Effector memory CD4-positive, alpha-beta T cell (primary cell): ENCODE measurements at places on chromosomes 6 and 20.

DNA sequence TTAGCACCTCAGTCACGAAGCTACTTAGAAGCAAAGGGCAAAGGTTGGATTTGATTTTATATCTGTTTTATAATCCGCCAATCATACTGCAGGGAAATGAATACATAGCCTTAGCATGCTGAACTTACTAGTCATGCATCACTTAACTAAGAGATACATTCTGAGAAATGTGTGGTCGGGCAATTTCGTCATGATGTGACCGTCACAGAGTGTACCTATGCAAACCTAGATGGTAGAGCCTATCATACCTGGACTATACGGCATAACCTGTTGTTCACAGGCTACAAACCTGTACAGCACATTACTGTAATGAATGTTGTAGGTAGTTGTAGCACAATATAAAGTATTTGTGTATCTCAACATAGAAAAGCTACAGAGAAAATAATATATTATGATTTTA is 345.2 kb upstream of the RGS17 start:
- H3K27ac ChIP-seq, result no peak overlapping the region
- no peaks in the 10 kb centered on the region for H3K4me1 ChIP-seq
- DNase-seq, result no peak
- H3K27me3 ChIP-seq, result no peaks in the 10 kb centered on the region
- H3K4me3 ChIP-seq, result no peak overlapping the region

- H3K27me3 ChIP-seq, result no peaks in the 10 kb centered on the region
- no peak overlapping the region for H3K4me3 ChIP-seq
- DNase-seq, result no peak
- H3K4me1 ChIP-seq, result no peaks in the 10 kb centered on the region
- H3K36me3 ChIP-seq, result no peaks in the 10 kb centered on the region
Measured at GRCh38 chr20:48897305-48898010, 24.1 kb upstream of the ARFGEF2 start.

DNA sequence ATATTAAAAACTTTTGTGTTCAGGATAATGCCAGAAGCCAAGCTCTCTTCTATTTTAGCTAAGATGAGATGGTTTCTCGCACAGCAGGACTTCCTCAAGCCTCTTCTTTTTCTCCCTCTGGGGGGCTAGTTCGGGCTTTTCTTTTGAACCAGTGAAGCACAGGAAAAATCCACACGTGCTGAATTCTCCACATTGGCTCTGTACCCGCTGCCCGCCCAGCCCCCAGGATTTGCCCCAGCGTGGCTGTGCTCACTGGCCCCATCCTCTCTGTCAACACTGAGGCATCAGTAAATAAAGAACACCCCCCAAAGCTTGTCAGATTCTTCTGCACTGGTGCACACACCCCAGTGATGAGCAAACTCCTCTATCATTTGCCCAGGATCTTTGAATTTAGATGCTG is 232.8 kb downstream of the ZNF217 start:
- DNase-seq, result no peak
- H3K4me3 ChIP-seq, result no peak overlapping the region
- no peak overlapping the region for H3K27ac ChIP-seq

- H3K4me3 ChIP-seq, result no peak overlapping the region
- H3K27ac ChIP-seq, result no peak overlapping the region
- H3K4me1 ChIP-seq, result no peaks in the 10 kb centered on the region
- H3K27me3 ChIP-seq, result no peaks in the 10 kb centered on the region
- H3K36me3 ChIP-seq, result peaks cover 3% of the 10 kb centered on the region
Measured at GRCh38 chr6:158316022-158316421, 3.8 kb downstream of the TULP4 start.

DNA sequence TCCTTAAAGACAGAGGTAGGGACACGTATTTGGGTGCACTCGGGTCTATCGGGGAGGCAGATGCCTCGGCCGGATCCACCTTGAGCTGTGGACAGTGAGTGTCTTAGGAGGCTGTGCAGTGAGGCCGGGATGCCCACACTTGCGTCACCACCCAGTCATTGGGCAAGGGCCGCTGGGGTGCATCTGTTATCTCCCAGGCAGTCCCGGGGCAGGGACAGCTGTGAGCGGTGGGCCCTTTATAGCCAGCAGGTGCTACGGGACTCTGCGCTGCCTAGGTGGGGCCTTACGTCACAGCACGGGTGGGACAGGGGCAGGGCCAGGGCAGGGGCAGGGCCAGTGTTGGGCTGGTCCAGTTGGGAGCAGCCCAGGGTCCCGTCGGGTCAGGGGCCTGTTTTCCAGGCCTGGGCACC is 689 bp upstream of the COL20A1 start:
- H3K27me3 ChIP-seq, result peaks cover 2% of the 10 kb centered on the region
- peaks cover 15% of the 10 kb centered on the region for H3K36me3 ChIP-seq
- H3K27ac ChIP-seq, result no peak overlapping the region
- no peak for DNase-seq

DNA sequence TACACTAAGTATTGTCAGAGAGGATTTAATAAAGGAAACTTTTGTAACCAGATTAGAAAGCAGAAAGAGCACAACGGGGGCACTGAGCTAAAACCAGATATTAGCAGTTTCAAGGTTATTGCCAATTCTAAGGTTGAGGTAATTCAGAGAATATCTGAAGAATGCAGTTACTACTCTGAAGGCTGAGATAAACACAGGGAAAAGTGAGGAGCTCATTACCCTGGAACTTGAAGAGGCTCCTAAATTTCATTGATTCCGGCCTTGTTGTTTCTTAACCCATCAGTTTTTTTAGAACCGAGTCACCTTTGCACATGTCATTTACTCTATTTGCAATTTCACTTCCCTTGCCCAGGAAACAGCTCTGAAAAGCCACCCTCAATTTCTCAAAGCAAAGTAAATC is 72.4 kb upstream of the BTBD3 start:
- H3K27me3 ChIP-seq, result no peaks in the 10 kb centered on the region
- no peak overlapping the region for H3K27ac ChIP-seq
- no peaks in the 10 kb centered on the region for H3K36me3 ChIP-seq
- no peak for DNase-seq
- no peaks in the 10 kb centered on the region for H3K4me1 ChIP-seq
- H3K4me3 ChIP-seq, result no peak overlapping the region

GRCh38 chr6:166046226-166046625 is 121.4 kb downstream of the TBXT start:
- H3K27ac ChIP-seq, result no peak overlapping the region
- no peak overlapping the region for H3K4me3 ChIP-seq
- no peaks in the 10 kb centered on the region for H3K4me1 ChIP-seq
- H3K36me3 ChIP-seq, result no peaks in the 10 kb centered on the region
- H3K27me3 ChIP-seq, result no peaks in the 10 kb centered on the region

DNA sequence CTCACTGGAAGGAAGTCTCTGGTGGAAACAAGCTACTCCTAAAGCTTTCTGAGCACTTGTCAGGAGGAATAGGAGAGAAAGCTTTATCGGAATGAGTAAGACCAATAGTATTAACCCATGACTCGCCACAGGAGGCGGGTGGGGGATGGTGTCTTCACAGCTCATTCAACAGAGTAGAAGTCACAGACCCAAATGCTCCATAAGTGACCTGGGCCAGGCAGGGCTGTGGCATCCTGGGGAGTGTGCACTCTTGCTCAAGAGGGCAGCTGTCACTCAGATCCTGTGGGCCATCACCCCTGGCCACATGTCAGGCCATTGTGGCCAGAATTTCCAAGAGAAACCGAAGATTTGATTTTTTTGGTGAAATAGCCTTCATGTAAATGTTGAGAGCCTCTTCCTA is 116.0 kb downstream of the SYCP2 start:
- no peak overlapping the region for H3K27ac ChIP-seq

GRCh38 chr6:159117563-159117962 is 51.6 kb upstream of the FNDC1 start:
- H3K4me1 ChIP-seq, result peaks cover 5% of the 10 kb centered on the region
- H3K4me3 ChIP-seq, result no peak overlapping the region

DNA sequence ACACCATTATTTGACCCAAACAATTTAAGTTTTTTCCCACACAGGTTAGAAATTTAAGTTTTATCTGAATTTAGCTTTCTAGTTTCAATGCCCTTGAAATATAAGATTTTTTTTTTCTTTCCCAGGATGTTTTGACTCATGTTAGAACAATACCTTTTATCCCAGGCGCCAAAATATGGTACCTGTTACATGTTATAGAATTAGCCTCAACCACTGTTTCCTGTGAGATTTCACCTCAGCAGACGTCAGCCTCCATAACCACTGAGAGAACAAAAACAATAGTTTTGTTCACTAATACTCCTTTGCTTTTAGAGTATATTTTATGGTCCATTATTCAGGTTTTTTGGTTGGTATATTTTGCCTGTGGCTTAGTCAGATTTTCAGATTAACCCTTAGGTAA is 302.9 kb downstream of the CDKAL1 start:
- H3K27me3 ChIP-seq, result no peaks in the 10 kb centered on the region
- no peak for DNase-seq
- no peaks in the 10 kb centered on the region for H3K4me1 ChIP-seq
- no peak overlapping the region for H3K27ac ChIP-seq

- H3K4me1 ChIP-seq, result no peaks in the 10 kb centered on the region
- H3K4me3 ChIP-seq, result no peak overlapping the region
- H3K27ac ChIP-seq, result no peak overlapping the region
- H3K36me3 ChIP-seq, result no peaks in the 10 kb centered on the region
Measured at GRCh38 chr20:62999580-62999979, 7.2 kb downstream of the BHLHE23 start.

GRCh38 chr6:32329141-32329540 is 42.6 kb downstream of the TSBP1 start:
- no peaks in the 10 kb centered on the region for H3K27me3 ChIP-seq
- no peak for DNase-seq
- no peak overlapping the region for H3K4me3 ChIP-seq
- no peak overlapping the region for H3K27ac ChIP-seq

DNA sequence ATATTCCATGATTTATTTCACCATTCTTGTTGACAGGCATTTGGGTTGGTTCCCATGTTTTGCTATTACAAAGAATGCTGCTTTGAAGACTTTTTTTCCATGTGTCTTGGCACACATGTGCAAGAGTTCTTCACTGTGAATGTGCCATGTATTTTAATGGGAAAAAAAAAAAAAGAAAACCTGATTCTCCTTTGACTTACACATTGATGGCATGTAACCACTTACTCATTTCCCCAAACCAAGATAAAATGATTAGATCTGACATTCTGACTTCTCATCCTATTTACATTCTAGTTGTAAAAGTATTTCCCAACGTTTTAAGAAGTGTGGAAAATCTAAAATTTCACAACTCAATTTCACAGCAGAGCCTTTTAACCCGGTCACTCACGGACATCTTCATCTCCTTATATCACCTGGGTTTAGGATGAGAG is 4.4 kb downstream of the CAP2 start:
- no peak for DNase-seq
- H3K27ac ChIP-seq, result no peak overlapping the region
- H3K36me3 ChIP-seq, result no peaks in the 10 kb centered on the region
- H3K4me1 ChIP-seq, result no peaks in the 10 kb centered on the region

- H3K27me3 ChIP-seq, result no peaks in the 10 kb centered on the region
- DNase-seq, result no peak
- H3K36me3 ChIP-seq, result peaks cover 9% of the 10 kb centered on the region
- H3K27ac ChIP-seq, result peak overlapping the region; percentile 80
- peaks cover 54% of the 10 kb centered on the region for H3K4me1 ChIP-seq
Measured at GRCh38 chr6:31661262-31662123, 915 bp upstream of the C6orf47 start.

GRCh38 chr6:101110814-101111213 is 229.7 kb upstream of the ASCC3 start:
- H3K27me3 ChIP-seq, result peaks cover 4% of the 10 kb centered on the region
- no peaks in the 10 kb centered on the region for H3K36me3 ChIP-seq
- H3K4me3 ChIP-seq, result no peak overlapping the region
- H3K27ac ChIP-seq, result no peak overlapping the region
- no peak for DNase-seq

DNA sequence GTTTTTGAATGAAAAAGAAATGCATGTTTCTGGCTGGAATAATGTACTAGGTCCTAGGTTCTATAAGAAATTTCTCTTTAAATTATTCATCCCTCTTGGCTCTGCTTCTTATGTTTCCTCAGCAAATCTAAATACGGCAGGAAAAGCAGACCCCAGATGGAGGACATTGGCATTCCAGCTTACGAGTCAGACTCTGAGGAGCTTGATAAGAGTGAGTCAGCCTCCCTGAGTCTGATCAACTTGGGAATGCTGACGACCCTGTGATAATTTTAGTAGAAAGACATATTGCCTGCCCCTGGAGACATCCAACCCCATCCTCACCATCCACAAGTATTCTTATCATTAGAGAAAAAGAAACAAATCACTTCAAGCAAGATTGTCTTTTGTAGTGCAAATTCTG is 509.7 kb upstream of the MARCKS start:
- H3K36me3 ChIP-seq, result no peaks in the 10 kb centered on the region
- DNase-seq, result no peak
- no peaks in the 10 kb centered on the region for H3K27me3 ChIP-seq

- no peaks in the 10 kb centered on the region for H3K27me3 ChIP-seq
- H3K36me3 ChIP-seq, result no peaks in the 10 kb centered on the region
- H3K4me1 ChIP-seq, result peaks cover 63% of the 10 kb centered on the region
- peak; percentile 31 for DNase-seq
- H3K27ac ChIP-seq, result peak overlapping the region; percentile 90
- H3K4me3 ChIP-seq, result peak overlapping the region; percentile 44
Measured at GRCh38 chr6:142857796-142858555, 87.0 kb downstream of the HIVEP2 start.

GRCh38 chr6:46948699-46949098 is 27.0 kb upstream of the ADGRF5 start:
- H3K27ac ChIP-seq, result no peak overlapping the region
- H3K4me1 ChIP-seq, result no peaks in the 10 kb centered on the region
- no peak for DNase-seq
- H3K4me3 ChIP-seq, result no peak overlapping the region
- H3K27me3 ChIP-seq, result no peaks in the 10 kb centered on the region

- DNase-seq, result no peak
- H3K27me3 ChIP-seq, result no peaks in the 10 kb centered on the region
- peaks cover 3% of the 10 kb centered on the region for H3K4me1 ChIP-seq
- no peak overlapping the region for H3K4me3 ChIP-seq
- H3K27ac ChIP-seq, result no peak overlapping the region
Measured at GRCh38 chr20:45921337-45922189, 9.6 kb upstream of the PLTP start.

DNA sequence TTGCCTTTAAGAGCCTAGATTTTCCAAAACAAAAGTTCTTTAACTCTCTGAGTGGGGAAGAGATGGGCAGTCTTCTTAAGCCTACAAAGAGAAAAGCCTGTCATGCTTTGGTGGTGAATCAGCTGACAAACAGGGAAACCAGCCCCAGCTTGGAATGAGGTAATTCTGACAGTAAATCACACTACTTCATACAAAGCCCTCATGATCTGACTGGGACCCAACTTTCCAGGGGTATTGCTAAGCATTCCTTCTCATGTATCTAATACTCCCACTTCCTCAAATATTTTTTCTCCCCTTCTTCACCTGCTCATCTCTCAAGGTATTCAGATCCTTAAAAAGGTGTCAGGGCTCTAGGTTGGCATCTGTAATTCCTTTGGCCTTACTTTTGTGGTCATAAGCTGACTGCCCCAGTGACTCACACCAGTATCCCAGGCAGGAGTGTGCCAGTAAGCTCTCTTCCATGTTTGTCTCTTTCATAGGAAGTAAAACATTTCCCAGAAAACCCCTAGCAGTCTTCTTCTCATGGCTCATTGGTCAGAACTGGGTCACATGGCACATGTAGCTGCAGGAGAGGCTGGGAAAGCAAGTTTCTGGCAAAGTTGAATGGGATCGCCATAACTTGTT is 15.0 kb upstream of the TBC1D22B start:
- H3K4me3 ChIP-seq, result no peak overlapping the region
- no peaks in the 10 kb centered on the region for H3K27me3 ChIP-seq
- H3K36me3 ChIP-seq, result no peaks in the 10 kb centered on the region
- peaks cover 4% of the 10 kb centered on the region for H3K4me1 ChIP-seq
- no peak for DNase-seq
- H3K27ac ChIP-seq, result no peak overlapping the region
